ENCODE measurements at places on chromosomes 12 and 14.

GRCh38 chr12:96401076-96401871 lies 1.0 kb upstream of the CDK17 start:
- DNase-seq = peak; percentile 82

DNA sequence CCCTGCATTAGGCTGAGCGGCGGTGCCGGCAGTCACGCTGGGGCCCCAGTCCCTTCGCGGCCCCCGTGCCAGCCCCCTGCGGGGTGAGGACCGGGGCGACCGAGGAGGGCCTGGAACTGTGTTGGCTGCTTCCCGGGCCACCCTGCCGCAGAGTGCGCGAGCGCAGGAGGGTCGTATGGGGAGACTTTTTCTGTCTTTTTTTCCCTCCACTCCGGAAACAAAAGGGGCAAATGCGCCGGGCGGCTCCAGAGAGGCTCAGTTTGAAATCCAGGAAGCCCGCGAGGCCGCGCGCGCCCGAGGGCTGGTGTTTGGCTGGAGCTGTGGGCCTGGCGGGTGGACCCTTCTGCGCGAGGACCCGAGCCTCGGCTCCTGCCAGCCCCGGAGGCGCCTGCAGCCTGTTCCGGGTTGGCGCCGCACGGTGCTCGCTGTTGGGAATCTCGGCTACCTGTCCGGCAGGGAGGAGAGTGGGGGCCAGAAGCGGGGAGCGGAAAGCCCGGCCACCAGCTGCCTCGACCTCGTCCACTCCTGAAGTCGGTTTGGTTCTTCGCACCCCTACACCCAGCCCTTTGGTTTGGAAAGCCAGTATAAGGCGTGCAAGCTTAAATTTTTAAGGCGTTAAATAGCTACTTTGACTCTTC lies 638 bp downstream of the PLEKHG3 start:
- DNase-seq = no peak

GRCh38 chr14:71554323-71554722 lies 377.9 kb upstream of the RGS6 start:
- peak; percentile 35 for DNase-seq

- DNase-seq = no peak
Observed at GRCh38 chr12:127548123-127548553, 718.8 kb upstream of the TMEM132C start.

DNA sequence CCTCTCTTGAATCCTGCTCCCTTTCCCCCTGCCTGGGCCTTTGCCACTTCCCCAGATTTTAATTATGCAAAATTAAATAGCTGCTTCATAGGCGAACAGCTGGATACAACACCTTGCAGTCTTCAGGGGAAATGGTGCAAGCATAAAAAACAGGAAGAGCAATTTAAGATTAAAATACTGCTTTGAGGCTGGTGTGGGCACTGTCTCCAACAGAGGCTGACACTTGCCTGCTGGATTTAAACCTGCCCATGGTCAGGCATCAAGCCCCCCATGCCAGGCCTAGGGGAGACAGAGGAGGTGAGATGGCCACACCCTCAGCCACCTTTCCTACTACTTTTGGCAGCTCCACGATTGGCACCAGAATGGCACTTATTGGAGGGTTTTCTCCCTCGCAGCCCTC lies 110.1 kb upstream of the DIO3 start:
- no peak for DNase-seq

DNA sequence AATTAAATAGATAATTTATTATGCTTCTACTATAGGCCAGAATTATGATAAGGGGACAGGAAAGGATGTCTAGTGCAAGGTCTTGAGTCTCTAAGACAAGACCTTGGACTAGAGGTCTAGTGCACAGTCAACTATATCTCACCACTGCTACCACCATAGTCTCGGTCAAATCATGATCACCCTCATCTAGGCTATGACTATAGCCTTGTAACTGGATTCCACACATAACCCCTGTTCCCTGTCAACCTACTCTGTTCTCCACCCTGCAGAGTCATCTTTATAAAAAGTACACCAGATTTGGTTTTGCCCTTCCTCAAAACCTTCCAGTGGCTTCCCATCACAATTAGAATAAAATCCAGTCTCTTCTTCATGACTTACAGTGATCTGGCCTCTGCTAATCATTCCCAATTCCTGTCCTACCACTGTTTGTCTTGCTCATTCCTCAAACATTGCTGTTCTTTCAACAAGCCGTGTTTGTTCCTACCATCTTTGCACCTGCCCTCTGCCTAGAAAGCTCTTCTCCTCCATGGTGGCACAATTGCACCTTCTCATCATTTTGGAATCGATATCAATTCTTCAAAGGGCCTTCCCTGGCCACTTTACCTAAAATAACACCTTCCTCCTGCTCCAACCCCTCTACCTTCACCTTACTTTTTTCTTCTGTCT lies 169.4 kb downstream of the FOXN3 start:
- no peak for DNase-seq

DNA sequence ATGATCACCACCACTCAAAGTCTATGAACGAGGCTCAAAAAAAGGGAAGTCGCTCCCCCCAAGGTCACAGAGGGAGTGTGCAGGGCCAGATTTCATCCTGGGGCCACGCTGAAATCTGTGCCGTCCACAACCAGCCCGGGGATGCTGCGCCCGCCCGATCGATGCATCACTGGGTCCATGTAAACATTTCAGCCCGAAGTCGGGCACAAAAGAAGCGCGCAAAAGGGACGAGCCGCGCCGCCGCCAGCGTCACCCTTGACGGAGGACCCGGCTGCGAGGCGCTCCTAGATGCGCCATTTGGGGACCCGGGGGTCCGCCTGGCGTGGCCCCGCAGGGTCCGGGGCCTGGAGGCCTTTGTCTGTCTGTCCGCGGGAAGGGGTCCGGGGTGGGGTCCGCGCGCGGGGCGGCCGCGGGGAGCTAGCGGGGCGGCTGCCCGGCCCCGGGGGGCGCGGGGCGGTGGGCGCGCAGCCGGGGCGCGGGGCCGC lies 503 bp downstream of the FBXO21 start:
- peak; percentile 18 for DNase-seq

DNA sequence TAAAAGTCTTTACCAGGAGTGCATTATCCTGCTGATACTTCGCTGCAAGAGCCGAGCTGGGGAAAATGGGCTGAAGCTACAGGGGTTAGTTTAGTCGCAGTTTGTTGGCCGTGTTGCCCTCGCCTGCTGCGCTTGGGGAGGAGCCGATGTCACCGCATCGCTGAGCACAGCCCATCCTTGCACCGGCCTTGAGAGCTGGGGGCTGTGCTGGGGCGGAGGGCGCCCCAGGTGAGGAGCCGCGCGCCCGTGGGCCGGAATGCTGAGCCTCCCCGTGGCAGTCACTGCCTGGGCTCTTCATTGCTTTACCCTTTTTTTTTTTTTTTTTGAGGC lies 50.0 kb downstream of the ADGRD1 start:
- no peak for DNase-seq

- no peak for DNase-seq
Observed at GRCh38 chr12:96302687-96303310, 97.4 kb downstream of the CDK17 start.

GRCh38 chr12:29216266-29216665 lies 67.2 kb downstream of the FAR2 start:
- no peak for DNase-seq

DNA sequence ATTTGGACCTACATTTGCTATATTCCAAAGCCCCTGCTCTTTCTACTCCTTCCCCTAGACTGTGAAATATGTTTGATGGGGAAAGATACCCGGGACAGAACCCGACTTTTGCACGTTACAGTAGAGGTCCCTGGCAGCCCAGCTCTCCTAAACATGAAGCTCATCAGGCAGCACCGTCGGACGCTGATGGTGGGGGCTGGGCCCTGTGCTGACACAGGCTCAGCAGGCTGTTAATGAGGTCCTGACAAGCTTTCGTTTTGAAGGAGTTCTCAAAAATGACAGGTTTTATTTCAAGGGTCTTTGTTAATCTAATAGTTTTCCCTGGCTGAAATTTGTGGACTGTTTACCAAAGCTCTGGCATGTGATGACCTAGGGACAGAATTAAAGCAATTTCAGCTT lies 102.3 kb downstream of the SLC25A47 start:
- DNase-seq = no peak

DNA sequence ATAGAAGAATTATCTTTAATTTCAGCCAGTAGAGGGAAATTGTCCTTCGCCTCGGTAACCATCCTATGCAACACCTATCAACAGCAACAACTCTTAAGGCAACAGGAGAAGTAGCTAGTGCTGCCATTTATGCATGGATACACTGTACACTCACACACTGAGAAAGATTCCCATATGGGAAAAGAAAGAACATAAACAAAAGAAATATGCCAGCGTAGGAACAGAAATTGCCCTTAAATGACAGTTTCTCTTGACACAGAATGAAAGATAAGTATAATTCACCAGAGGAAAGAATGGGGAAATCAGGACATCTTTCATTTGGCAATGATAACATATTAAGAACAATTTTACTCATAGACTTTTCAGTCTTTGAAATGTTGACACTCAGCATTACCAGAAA lies 466.9 kb downstream of the BCAT1 start:
- DNase-seq = no peak

DNA sequence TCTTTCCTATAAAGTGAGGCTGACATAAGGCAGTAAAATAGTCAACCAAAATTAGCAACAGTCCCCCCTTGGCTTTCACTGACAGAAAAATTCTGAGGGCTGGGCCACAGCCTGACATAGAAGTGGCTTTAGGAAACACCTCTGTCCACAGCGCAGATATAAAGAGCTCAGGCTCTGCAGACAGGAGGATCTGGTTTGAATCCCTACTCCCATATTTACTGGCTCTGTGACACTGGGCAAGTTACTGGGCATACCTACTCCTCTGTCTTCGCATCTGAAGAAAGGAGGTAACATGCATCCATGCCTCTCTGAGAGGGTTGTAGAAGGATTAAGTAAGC lies 95.3 kb downstream of the STXBP6 start:
- DNase-seq = no peak

DNA sequence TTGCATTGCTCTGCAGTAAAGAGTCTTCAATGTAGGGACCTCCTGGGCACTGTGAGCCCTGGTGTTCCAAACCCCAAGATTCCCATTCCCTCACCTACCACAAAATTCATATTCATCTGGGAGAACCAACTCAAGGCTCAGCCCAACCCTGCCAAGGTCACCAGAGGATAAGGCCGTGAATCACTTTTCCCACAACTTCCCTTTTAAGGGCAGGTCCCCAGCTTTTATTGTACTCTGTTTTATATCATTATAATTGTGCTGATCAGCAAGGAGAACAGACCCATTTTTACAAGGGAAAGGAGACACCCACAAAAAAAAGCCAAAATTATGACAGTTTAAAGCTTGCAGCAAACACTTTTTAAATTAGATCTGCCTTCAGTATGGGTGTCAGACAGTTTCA lies 363.0 kb upstream of the FKBP4 start:
- peak; percentile 35 for DNase-seq

- no peak for DNase-seq
Observed at GRCh38 chr14:69803753-69804152, 6.7 kb upstream of the SLC10A1 start.

Measured in suppressor macrophage treated with lipopolysaccharide for 4 hours (primary cell).